ENCODE measurements at places on chromosomes 2 and 18.

- DNase-seq = no peak
Observed at GRCh38 chr2:72148003-72148836, 558 bp upstream of the CYP26B1 start.

- no peak for DNase-seq
Observed at GRCh38 chr18:22346953-22347605, 70.6 kb downstream of the CTAGE1 start.

GRCh38 chr18:65422544-65423136 is 328.2 kb upstream of the CDH7 start:
- no peak for DNase-seq

GRCh38 chr2:168252976-168253375 is 5.6 kb upstream of the STK39 start:
- DNase-seq = no peak

- DNase-seq = no peak
Observed at GRCh38 chr2:233342301-233342700, 12.0 kb upstream of the DGKD start.

GRCh38 chr2:85692039-85692645 is 2.0 kb upstream of the GNLY start:
- DNase-seq = no peak

DNA sequence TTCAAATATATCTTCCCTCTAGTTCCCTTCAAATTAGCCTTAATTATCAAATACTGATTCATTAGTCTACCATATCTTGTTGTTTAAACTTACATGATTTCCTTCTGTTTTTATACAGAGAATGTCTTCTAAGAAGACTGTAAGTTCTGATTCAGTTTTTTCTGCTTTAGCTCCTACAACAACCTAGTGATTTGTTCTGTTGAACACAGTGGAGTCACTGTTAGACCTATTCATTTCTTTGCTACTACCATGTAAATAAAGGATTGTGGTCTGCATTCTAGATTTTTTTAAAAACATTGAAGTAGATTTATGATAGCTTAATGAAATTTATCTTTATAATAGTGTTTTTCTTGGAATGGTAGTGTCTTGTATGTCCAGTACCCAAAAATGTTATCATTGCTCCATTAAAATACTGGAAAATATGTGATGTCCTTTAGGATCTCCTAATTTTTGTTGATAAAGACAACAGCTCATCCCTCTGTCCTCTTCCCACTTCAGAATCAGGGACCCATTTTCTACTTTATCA is 146.4 kb downstream of the MBD5 start:
- no peak for DNase-seq

- DNase-seq = no peak
Observed at GRCh38 chr2:162030363-162031190, 43.4 kb downstream of the DPP4 start.

GRCh38 chr2:84856787-84857186 is 24.1 kb downstream of the TRABD2A start:
- no peak for DNase-seq

DNA sequence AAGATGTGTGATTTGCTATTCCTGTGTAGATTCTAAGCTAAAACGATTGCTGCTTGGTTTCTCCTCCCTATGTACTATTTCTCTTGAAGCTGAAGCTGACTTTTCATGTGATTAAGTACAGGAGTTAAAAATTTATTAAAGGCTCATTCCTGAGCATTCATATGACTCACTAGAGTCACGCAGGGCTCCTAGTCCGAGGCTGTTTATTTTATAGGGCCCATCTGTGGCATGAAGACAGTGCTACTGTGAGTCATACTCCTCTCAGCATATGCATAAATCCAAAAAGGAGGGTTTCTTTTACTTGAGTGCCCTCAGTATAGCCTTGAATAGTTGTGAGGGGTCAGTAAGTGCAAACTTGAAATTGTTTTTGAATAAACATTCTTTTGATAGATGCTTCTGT is 378.8 kb downstream of the PTPRM start:
- no peak for DNase-seq

GRCh38 chr2:85428343-85428881 is 9.9 kb downstream of the SH2D6 start:
- DNase-seq = no peak

- no peak for DNase-seq
Observed at GRCh38 chr2:37365669-37366068, 21.2 kb downstream of the QPCT start.

GRCh38 chr18:31030574-31031278 is 11.8 kb downstream of the DSC3 start:
- no peak for DNase-seq

DNA sequence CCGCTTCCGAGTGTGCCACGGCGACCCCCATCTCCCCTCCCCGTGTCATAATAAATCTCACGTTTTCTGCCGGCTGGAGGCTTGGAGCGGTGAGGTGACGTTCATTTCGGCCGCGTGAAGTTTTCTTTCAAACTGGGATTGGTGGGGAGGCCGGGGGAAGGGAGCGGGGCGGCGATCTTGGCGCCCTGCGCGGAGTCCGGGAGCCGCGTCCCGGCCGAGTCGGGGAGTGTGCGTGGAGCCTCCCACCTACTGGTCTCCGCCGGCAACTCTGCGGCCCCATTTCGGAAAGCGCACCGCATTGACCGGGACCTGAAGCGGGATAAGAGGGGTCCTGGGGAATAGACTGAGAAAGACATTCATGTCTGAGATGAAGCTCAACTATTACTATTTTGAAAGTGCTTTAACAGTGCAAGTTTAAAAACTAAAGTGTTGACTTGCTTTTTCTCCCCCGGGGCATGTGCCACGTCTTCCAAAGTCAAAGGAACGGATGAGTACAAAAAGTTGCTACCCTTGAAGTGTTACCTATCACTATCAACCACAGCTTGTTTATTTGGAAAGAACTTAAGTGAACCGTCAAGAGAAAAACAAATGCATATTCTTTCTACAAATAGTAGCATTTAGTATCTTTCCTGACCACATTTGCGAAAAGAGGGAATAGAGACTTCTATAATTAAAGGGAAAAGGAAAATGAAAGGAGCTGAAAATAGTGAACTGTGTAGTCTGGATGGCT is 818 bp upstream of the IKZF2 start:
- no peak for DNase-seq

GRCh38 chr18:47427923-47428637 is 176.6 kb upstream of the SKOR2 start:
- no peak for DNase-seq

DNA sequence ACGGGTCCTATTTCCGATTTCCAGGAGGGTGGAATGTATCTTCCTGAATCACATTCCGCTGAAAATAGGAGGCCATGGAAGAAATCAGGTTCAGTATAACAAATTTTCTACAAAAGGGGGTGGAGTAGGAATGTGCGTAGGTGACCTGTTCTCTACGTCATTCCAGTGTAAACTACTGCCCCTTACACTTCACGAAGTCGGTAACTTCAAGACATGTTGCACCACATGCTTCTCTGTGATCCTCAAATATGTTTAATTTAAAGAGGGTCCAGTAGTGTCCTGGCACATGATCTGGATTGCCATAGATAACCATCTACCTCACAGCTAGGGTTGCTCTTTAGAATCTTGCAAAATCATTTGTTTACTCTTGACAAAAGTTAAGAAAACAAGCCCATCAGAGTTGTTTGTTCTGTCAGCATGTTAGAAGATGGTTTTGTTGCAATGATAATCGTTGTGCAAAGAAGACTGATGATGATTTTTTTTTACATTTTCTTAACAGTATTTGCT is 7.5 kb upstream of the CPS1 start:
- DNase-seq = no peak

- no peak for DNase-seq
Observed at GRCh38 chr2:161424394-161424769, 8.3 kb downstream of the TBR1 start.

DNA sequence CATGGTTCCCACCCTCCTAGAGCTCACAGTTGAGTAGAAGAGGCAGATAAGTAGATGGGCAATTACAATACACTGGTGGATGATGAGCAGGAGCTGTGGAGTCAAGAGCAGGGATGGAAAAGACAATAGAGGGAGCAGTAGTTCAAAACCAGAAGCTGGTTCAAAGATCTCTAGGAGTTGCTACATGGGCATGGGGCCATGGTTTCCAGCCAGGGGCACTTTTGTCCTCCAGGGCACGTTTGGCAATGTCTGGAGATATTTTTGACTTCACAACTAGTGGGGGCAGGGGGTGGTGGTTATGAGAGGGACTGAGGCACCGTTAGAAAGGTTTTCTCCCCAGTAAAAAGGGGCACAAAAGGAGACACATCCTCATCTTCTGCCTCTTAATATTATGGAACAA is 236.0 kb downstream of the DYSF start:
- no peak for DNase-seq

DNA sequence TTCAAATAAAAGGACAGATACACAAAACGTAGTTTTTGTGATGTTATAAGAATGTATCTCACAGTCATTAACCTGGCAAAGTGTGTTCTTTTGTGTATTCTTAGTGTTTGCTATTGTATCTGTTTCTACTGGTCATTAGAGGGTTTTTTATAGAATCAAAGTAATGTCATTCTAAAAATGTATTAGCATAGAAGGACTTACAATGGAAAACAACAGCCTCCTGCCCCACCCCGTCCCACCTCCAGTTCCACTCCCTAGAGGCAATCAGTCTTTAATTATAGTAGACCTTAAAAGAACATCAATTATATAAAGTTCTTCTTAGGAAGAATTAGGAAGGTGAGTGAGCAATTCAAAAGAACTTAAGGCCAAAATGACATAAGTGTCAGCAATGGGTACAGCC is 13.8 kb downstream of the DNAJC27 start:
- no peak for DNase-seq

GRCh38 chr2:53905396-53905795 is 45.6 kb upstream of the GPR75 start:
- DNase-seq = no peak

GRCh38 chr18:40851014-40851429 is 1104.0 kb upstream of the PIK3C3 start:
- DNase-seq = no peak

DNA sequence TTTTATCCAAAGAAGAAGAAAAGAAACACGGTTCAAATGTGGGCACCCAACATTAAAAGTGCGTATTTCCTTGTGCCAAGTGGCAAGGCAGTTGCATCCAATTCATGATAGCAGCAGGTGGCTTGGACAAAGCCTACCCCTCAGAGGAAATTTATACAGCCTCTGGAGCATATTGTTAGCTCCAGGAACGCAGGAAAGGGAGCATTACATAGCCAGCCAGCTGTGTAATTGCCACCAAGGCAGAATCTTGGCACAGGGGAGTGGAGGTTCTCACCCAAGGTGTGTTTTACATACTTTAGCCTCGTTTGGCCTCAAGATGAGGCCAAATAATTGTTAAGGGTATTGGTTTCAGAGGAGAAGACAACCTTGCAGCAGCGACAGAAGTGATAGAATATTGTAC is 526.9 kb downstream of the TMEM182 start:
- no peak for DNase-seq

DNA sequence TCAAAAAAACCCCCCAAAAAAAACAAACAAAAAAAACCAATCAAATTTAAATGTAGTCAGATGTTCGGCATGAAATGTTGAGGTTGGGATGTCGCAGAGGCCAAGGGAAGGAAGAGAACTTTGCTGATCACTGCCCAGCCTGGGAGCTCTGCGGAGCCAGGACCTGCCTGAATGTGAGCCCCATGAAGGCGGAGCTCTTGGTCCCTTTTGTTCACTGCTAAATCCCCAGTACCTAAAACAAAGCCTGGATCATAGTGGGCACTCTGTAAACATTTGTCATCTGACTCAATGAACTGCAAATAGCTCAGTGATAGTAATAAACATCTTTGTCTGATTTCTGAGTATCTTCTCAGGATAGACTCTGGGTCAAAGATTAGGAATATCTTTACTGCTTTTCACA is 64.0 kb downstream of the NGEF start:
- DNase-seq = no peak

DNA sequence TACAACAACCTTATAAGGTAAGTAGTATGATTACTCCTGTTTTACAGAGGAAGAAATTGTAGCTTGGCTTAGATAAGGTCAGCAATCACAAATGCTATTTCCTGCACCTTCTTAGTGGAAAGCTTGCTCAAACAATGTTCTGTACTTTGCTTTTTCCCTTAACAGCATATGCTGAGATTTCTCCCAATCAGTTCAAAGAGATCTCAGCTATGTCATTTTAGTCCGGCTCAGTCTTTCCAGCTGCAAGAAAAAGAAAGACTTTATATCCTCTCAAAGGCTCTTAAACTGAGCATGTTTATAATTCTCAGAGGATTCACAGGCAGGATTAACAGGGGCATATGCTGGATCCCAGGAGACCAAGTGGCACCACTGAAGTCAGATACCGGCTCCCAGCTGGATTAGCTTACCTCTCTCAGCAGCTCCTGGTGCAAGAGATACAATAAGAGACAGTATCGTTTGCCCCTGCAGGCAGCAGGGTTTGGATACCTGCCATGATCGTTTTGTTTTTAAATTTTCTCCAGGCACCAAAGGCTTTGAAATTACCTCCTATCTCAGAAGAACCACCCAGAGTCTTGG is 29.5 kb downstream of the KIAA2012 start:
- DNase-seq = no peak

GRCh38 chr2:118207889-118208288 is 119.6 kb downstream of the INSIG2 start:
- no peak for DNase-seq

DNA sequence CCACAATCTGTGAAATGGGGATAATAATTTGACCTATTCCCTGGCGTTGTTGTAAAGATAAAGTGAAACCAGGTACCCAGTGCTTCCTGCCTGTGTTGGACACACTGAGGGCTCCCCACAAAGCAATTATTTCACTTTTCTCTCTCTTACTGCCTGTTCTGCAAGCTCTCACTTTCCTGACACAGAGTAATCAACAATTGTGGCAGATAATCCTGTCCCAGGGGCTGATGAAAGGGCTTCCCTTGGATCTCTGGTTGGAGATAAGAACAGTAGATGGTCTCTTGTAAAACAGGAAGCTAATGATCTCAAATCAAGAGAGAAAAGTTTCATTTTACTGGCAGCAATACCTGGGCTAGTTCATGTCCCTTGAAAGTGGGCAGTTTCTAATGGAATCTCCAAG is 190.4 kb upstream of the EPHA4 start:
- no peak for DNase-seq

GRCh38 chr18:23703057-23703986 is 14.1 kb downstream of the LAMA3 start:
- DNase-seq = no peak

- no peak for DNase-seq
Observed at GRCh38 chr18:59671551-59671950, 25.7 kb downstream of the CCBE1 start.

- no peak for DNase-seq
Observed at GRCh38 chr18:424071-424661, 76.3 kb downstream of the COLEC12 start.

GRCh38 chr18:78735131-78736014 is 244.2 kb upstream of the SALL3 start:
- DNase-seq = no peak

GRCh38 chr2:205612636-205613035 is 69.7 kb upstream of the NRP2 start:
- DNase-seq = no peak
